ENCODE measurements at places on chromosomes 1 and 21. TPM values are rescaled to one million over a fixed set of nuclear protein-coding genes. Genes with fewer than 3 reads are reported as not detected.

GRCh38 chr1:175252561-175252960 lies 60.0 kb upstream of the KIAA0040 start:
- no peak for DNase-seq

- DNase-seq = no peak
These were observed 274.4 kb downstream of the RYR2 start for GRCh38 chr1:237316352-237316751.

DNA sequence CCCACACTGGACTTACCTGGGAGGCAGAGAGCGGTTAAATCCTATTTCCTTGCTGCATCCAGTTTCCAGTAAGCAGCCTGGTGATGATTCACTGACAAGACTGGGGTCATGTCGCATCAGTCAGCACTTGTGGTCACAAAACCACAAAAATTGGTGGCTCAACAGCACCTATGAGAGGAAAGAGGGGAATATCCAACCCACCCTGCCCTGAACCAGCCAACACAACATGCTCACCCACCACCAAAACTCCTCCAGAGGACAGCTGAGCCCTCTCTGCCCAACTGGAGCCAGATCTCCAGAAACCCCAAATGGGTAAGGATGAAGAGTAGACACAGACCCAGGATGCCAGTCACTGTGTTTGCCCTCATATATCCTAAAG lies 64.0 kb downstream of the CD46 start:
- DNase-seq = no peak

DNA sequence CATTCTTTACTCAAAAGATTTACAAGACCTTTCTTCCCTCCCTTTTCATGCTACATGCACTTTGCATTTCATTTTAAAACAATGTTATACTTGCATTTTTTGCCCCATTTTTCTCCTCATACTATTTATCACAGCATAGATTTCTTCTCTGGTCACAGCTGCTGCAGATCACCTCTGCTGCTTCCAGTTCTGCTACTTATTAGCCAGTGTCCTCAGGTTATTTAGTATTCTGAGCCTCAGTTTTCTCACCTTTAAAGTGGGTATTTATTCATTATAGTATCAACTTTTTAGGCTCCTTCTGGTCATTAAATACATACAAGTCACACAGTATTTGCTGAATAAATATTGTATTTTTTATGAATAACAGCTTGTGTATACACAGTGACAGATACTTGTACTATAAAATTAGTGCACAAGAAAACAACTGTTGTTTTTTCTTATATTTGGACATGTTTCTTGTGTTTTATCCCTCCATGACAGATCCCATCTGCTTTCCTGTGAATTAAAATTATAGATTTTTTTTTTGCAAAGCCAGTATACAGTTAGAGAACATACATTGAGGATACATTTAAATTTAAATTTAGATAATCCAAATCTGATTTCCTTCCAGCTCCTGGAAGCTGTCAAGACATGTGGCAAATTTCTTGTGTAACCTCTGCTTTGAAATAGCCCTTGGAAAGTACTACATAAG lies 85.3 kb upstream of the BCL10 start:
- no peak for DNase-seq

DNA sequence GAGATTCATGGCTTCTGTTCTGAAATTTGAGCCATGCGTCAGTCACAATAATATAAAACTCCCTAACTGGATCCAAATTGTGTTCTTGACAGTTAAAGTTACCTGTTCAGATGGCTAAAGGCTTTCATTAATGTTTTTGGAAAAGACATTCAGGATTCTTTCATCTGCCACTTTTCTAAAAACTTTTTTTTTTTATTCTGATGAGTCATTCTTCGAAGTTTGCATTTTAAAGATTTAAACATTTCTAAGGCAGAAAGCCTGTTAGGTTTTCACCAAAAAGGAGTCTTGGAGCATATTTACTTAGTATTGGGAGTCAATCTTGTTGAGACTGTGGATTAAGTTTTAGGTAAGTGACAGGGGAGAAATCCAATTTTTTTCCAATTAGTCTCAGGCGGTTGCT lies 18.9 kb upstream of the SDC3 start:
- DNase-seq = no peak

GRCh38 chr1:213986925-213987250 lies 885 bp upstream of the PROX1 start:
- DNase-seq = no peak

- DNase-seq = no peak
These were observed 78.1 kb downstream of the ERG start for GRCh38 chr21:38420140-38420539.

DNA sequence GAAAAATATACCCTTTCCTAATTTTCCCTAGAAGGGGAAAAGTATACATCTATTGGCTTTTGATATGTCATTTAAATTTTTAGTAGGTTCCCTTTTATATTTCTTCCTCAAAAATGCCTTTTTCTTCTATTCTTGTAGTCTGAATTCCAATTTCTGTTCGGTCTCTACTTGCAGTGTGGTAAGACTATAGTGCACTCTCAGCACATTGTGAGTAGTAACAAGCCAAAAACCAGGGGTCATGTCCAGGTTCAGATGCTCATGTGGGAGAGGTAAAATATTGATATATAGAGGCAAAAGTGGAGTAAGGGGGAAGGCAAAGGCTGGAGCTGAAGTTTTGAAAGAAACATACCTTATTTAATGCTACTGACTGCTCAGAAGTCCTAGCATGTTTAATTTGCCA lies 4.0 kb upstream of the FCGR2A start:
- DNase-seq = no peak

DNA sequence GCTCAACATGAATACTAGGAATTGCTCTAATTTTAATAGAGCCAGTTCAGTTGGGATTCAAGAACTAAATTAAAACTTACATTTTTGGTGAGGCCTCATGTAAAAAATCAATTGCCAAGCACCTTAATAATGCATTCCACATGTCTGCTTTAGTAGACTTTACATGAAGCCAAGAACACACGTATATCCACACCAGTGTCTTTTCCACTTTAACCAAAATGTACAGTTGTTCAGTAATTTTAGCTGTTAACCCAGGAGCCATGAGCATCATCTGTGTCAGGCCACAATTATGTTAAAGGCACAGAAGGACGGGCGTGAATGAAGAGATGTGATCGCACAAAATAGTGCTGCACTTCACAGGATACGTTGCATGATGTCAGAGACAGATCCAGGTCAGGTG lies 136.7 kb downstream of the TLR5 start:
- DNase-seq = no peak

- DNase-seq = no peak
These were observed 38.7 kb downstream of the SLC9A1 start for GRCh38 chr1:27116232-27116631.

- no peak for DNase-seq
These were observed 2.6 kb downstream of the GABPA start for GRCh38 chr21:25737421-25737820.

- DNase-seq = no peak
These were observed 27.8 kb downstream of the THEM4 start for GRCh38 chr1:151881479-151881878.

The CELA2B gene
- not detected for total RNA-seq

The SLAMF8 gene
- total RNA-seq = 2.4 TPM

The ADAM30 gene
- not detected for total RNA-seq

The MIXL1 gene
- not detected for total RNA-seq

The FCAMR gene
- not detected for total RNA-seq

The GPR161 gene
- total RNA-seq = 6.0 TPM

The ELAVL4 gene
- 1.0 TPM for total RNA-seq

The A3GALT2 gene
- total RNA-seq = not detected

Data from left cardiac atrium (tissue), 4 donors.